Epithelial cell of proximal tubule (primary cell): ENCODE measurements at places on chromosomes 7 and 10.

- no peak for DNase-seq
Observed at GRCh38 chr10:109740436-109740835, 182.9 kb downstream of the XPNPEP1 start.

- no peak for DNase-seq
Observed at GRCh38 chr10:127877699-127878098, 15.0 kb downstream of the CLRN3 start.

GRCh38 chr7:50533866-50534265 is 31.3 kb downstream of the DDC start:
- DNase-seq = peak; percentile 67

DNA sequence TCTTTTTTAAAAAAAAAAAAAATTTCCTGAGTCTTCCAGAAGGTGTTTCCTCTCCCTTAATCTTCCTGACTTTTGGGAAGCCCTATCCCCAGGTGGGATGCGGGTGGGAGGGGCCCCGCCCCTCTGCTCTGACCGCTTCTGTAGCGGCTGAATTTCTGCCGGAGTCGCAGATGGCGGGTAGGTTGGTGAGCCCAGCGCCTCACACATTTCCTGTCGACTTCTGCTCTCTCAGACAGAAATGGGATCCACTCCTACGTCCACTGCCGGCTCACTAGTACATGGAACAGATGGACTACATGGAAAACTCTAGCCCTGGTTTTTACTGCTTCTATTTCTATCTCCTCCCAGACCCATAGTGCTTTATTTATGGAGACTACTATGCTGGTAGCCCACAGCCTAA is 90.9 kb downstream of the NEUROD6 start:
- no peak for DNase-seq

- DNase-seq = no peak
Observed at GRCh38 chr10:82691211-82691610, 816.2 kb downstream of the NRG3 start.

GRCh38 chr10:105699504-105699903 is 1058.4 kb downstream of the SORCS3 start:
- no peak for DNase-seq
